GM19239 (cell line): ENCODE measurements at places on chromosomes 11 and 22.

- no peak for DNase-seq
These were observed 149.7 kb downstream of the CTTN start for GRCh38 chr11:70547821-70548670.

DNA sequence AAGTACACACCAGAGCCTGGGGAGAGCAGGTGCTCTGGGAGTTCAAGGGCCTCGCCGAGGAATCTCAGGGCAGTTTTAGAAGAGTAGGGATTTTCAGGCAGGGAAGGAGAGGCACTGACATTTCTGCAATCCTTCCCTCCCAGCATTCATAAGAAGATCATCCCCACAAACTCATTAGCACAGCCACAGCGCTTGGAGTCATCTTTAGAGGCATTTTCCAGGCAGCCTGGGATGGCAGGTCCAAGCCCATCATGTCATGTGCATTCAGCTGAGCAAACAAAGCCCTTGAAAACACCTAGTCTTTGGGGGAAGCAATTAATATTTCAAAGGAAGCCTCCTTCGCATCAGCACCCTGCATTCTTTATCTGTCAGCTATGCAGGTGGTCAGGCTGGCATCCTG lies 43.8 kb downstream of the MAP6 start:
- DNase-seq = no peak

- no peak for DNase-seq
These were observed 392.9 kb downstream of the INSC start for GRCh38 chr11:15507592-15507991.

GRCh38 chr11:69463181-69463994 lies 18.1 kb upstream of the LINC01488 start:
- no peak for DNase-seq

DNA sequence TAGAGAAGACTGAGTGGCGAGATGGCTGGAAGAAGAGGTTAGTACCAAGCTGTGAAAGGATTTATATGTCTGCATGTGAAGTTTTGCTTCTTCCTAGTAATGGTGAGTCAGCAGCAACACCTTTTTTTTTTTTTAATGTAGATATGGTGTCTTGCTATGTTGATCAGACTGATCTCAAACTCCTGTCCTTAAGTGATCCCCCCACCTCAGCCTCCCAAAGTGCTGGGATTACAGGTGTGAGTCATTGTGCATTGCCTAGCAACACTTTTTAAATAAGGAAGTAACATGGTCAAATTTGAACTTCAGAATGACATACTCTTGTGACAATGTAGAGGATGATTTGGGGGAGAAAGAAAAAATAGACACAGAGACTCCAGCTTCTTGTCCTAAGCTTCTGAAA lies 6.5 kb upstream of the CSTPP1 start:
- DNase-seq = no peak

GRCh38 chr11:112377946-112378345 lies 117.3 kb upstream of the PLET1 start:
- DNase-seq = no peak

- DNase-seq = no peak
These were observed 41.5 kb downstream of the ST3GAL4 start for GRCh38 chr11:126396965-126397364.

GRCh38 chr11:76152741-76153570 lies 53.3 kb downstream of the WNT11 start:
- peak; percentile 60 for DNase-seq
